ENCODE measurements at places on chromosomes 1 and 21. TPM values are rescaled to one million over a fixed set of nuclear protein-coding genes. Genes with fewer than 3 reads are reported as not detected.

- DNase-seq: no peak
These were observed 4.5 kb upstream of the ZZZ3 start for GRCh38 chr1:77686796-77687518.

The SH2D1B gene
- 0.40 TPM for total RNA-seq

The RNF223 gene
- not detected for total RNA-seq

DNA sequence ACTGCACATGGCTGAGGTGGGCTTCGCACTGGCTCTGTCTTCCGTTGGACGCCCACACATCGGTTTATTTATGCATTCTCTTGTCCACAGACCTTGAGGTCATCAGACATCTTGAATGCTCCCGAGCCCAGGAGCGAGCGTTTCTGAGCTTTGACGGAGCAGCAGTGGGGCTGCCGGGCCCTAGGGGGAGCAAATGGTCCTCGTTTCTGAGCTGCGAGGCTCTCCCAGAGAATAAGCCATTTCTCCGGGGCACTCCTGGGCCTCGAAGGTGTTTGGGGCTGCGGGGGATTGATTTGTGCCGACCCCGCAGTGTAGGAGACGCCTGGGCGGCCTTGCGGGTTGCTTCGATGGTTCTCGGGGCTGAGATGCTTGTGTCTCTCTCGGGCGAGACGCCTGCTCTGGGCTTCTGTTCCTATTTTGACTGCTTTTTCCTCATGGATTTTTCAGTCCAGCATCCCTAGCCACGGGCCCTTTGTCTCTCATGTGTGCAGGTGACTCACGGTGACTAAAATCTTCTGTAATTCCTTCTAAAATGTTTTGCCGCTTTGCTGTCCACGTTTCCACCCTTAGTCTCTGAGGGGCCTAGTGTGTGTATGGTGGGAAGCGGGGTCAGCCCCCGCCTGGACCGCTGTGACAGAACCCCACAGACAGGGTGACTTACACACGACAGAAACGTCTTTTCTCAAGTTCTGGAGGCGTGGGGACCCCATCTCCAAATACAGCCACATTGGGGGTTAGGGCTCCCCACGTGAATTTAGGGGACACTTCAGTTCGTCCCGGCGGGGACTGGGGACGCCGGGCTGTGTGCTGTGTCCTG is 62.1 kb downstream of the FAAP20 start:
- DNase-seq: peak; percentile 64

DNA sequence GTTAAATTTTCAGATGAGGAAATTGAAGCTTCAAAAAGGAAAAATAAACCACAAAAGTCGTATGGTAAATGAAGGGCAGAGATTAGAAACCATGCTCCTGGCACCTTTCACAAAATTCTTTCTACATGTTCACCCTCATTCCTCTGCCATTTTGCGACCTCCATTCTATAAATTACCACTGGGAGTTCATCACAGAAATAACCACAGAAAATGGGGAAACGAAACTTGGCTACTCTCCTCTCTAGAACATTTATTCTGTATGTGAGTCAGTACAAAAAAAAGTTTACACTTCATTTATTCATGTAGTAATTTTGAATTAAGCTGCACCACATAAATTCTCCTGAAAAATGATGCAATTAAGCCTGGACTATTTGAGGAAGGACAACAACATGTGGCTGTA is 320.9 kb upstream of the C1orf87 start:
- DNase-seq: no peak

DNA sequence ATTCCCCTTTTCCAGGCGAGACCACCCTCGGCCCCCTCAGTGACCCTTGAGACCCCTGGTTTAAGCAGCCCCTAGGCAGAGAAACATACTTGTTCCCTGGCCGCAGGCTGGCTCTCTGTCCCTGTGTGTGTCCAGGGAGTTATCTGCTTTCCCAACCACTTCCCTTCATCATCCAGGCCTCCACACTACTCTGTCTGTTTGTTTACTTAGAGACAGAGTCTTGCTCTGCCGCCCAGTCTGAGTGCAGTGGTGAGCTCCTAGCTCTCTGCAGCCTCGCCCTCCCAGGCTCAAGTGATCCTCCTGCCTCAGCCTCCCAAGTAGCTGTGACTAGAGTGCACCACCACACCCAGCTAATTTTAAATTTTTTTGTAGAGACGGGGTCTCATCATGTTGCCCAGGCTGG is 5.8 kb upstream of the VWA1 start:
- DNase-seq: peak; percentile 36

The CCDC185 gene
- total RNA-seq: not detected

All from left ventricle myocardium superior (tissue), 1 donor.